ENCODE measurements at places on chromosomes 4 and X.
A peak's percentile ranks its signal among the peaks of the same experiment; 100 is the strongest.

GRCh38 chr4:26076000-26076587 lies 162.1 kb downstream of the SMIM20 start:
- DNase-seq = no peak

- no peak for DNase-seq
These were observed 80.0 kb downstream of the ARSJ start for GRCh38 chr4:113899271-113900070.

- no peak for DNase-seq
These were observed 18.6 kb downstream of the SEC24D start for GRCh38 chr4:118817178-118817930.

DNA sequence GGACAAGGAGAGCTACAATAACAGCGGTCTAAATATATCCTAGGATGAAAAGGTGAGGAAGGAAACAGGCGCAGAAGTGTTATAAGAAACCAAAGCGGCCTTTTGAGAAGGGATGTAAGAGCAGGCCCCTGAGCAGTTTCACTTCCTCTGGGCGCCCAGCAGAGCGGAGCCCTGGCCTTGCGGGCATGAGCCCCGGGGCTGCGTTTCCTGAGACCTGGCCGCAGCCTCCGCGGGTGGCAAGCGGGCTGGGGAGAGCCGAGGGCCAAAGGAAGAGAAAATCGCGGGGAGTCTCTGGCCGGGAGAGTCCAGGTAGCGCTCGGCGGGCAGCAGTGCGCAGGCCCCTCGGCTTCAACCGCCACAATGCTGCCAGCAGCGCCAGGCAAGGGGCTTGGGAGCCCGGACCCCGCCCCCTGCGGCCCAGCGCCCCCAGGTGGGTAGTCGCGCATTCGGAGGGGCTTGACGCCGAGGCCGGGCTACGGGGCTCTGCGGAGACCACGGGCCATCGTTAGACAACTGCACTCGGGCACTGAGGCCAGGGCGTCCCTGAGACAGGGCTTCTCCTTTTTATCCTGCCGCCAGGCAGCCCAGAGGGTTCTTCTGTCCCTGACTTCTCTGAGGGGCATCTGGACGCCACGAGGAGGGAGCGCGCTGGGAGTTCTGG lies at the start of gene BANK1:
Gene BANK1, plus strand, starts transcription at position 210 of the 661 bp plus-strand sequence. Its CDS starts 151 bp downstream, at position 361.
- no peak for DNase-seq

DNA sequence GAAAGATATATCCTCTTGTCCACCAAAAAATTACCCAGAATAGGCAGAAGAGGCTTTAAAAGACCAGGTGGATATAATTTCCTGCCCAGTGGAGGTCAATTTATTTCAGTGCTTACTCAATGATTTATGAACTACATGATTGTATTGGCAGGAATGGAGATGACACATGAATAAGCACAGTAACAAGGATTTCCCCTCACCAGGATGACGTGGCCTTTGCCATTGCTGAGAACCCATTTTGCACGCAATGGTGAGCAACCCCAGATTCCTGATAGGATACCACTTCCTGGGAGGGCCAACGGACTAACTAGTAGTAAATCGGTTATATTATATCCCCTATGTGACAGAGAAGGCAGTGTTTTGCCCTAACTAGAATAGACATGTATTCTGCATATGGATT lies 11.6 kb upstream of the TTC29 start:
- DNase-seq = peak; percentile 65

DNA sequence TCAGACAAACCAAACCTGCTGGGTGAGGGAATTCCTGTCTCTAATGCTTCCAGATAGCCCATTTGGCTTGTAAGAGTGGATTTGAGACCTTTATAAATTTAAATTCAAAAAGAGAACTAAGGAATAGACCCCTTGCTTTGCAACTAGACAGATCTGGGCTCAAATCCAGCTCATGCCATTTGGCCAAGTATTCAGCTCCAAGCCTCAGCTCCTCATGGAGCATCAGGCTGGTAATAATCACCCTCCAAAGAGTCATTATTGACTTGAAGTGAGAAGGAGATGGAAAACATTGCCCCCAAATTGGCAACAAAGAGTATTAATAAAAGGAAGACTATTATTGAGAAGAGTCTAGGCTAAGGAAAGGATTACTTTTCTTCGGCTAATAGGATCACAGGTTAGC lies 134.7 kb downstream of the PDE5A start:
- DNase-seq = no peak

DNA sequence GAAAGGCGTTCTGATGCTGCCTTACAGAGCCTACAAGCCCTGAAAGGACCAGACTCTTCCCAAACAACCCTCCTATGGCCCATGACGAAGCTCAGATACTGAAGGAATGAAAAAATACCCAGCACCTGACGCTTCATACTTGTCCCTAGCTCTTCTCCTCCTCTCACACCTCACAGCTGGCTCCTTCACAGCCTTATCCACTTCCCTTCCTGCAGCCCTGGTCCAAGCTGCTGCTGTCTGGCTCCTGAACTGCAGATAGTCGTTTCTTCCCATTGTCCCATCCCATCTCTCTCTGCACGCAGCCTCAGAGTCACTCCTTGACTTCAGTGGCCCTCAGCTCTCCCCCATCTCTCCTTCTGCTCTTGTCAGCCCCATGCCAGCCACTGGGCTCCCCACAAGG lies 56.6 kb downstream of the FAM193A start:
- no peak for DNase-seq

DNA sequence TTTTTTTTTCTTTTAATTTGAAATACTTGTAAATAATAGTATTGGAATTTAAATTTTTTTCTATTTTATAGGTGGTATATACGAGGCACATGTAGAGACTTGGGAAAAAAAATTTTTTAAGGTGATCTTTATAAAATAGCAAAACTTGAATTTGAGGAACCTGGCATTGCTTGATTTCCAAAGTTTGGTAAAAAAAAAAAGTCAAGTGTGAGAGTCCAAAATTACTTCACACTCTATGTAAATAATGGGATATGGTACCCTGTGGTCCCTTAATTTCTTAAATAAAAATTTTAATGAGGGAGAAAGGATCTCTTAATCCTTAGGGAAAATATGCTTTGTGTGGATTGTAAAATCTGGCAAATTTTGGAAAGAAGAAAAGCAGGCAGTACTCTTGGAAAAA lies 19.0 kb downstream of the SPRY1 start:
- DNase-seq = no peak

GRCh38 chrX:27186671-27187070 lies 276.5 kb downstream of the PPP4R3C start:
- DNase-seq = no peak

DNA sequence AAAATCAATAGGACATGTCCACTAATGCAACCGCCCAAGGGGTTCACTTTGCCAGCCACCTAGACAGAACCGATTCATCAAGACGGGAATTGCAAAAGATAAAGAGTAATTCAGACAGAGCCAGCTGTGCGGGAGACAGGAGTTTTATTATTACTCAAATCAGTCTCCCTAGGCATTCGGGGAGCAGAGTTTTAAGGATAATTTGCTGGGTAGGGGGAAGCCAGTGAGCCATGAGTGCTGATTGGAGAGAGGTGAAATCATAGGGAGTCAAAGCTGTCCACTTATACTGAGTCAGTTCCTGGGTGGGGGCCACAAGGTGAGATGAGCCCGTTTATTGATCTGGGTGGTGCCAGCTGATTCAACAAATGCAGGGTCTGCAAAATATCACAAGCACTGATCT lies 8.5 kb downstream of the TMEM184C start:
- no peak for DNase-seq

DNA sequence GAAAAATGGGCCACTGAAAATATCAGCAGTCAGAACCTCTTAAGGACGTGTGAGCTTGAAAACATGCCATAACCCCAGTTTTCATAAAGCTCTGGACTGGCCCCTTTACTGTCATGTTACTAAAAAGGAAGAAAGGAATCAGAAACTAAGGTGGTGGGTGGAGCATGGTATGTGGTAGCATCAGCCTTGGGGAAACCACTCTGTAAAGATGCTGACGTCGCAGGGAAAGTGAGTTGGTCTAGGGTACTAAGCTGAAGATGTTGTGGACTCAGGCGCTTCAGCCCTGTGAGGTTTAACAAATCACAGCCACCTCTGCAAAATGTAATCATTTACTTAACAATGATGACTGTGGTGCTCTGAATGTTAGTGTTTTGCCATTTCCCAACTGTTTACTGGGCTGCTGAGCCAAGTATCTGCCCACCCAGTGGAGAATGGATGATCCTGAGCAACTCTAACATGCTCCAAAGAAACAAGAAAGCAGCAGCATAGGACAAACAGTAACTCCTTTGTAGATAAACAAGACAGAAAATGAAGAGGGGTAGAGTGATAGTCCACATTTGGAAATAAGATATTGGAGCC lies 33.4 kb downstream of the C4orf54 start:
- DNase-seq = no peak

DNA sequence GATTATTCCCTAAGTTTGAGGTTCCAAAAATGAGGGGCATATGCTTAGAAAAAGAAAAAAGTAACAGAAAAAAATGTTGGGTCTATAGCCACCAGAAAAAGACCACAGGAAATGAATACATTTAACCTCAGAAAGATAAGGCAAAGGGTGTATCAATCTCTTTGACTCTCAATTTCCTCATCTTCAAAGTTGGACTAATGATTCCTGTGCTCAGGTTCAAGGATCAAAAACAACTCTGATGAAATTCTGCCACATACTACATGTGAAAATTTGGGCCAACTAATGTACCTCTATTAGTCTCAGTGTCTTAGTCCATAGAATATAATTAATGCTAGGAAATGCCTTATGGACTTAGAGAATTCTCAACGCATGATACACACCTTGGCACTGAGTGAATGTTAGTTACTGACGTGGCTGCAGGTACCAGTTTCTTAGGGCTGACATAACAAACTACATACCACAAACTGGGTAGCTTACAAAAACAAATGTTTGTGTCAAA lies 257.7 kb downstream of the ANKRD50 start:
- no peak for DNase-seq

DNA sequence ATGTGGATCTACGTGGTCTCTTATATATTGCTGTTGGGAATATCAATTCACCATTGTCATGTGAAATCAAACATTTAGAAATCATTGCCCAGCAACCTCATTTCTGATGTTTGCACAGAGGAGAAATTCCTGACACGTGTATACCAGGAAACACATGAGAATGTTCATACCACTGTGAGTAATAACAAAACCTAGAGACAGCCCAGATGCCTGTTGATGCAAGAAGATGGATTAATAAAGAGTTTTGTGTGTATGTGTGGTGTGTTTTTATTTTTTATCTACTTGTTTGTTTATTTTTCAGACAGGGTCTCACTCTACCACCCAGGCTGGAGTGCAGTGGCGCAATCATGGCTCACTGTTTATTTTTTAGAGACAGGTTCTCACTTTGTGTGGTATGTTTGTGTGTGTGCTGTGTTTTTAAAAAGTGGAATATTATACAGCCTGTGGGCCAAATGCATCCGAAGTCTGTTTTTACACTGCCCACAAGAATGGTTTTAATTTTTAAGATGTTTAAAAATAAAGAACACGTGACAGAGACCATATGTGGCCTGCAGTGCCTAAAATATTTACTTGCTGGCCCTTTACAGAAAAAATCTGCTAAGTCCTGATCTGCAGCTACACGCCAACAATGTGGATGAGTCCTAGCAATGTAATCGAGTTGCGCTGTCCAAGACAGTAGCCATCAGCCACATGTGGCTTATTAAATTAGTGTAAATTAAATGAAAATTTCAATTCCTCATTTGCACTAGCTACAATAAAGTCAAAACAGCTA lies 39.2 kb downstream of the TXLNG start:
- no peak for DNase-seq

- no peak for DNase-seq
These were observed 52.8 kb upstream of the ANKRD17 start for GRCh38 chr4:73311428-73311827.

DNA sequence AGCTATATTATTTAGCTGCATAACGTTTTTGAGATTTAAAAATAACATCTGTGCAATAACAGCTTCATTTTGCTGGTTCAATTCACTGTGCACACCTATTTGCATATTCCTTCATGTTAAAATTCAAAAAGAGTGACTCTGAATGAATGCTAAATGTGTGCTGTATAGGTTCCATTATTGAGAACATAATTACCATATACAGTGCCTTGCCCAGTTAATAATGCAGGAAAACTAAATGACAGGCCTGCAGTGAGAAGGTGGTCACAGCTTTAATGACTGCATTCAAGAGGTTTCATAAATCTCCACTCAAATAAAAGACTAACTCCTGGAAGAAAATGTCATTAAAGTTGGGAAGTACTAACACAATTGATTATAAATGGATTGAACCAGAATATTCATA lies 1183.2 kb upstream of the ADGRL3 start:
- DNase-seq = no peak

DNA sequence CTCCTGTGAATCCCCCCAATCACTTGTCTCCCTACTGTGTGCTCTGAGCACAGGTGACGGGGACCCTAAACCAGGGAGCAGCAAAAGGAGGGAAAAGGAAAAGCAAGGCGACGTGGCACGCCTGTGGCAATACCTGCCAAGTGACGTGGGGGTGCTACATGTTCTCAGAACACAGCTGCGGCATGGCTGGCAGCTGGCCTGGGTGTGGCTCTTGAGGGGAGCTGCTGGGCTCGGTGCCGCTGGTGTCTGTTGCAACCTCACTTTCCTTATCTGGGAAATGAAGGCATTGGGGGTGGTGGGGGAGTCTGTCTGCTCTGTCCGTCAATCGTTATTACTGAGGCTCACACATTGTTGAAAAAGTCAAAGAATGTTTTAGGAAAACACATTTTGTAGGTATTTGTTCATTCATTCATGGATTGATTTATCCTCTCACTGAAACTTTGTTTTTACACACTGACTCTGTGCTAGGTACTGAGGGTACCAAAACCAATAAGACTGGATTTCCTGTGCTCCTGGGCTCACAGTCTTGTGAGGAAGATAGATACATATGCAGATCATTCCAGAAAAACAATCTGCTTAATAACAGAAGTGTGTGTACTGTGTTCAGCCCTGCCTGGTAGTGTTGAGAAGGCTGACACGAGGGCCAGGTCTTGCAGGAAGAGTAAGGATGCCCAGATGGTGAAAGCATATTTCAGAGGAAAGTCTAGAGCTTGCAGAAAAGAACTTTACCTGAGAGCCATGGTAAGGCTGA lies 217.6 kb downstream of the PTTG2 start:
- DNase-seq = no peak

DNA sequence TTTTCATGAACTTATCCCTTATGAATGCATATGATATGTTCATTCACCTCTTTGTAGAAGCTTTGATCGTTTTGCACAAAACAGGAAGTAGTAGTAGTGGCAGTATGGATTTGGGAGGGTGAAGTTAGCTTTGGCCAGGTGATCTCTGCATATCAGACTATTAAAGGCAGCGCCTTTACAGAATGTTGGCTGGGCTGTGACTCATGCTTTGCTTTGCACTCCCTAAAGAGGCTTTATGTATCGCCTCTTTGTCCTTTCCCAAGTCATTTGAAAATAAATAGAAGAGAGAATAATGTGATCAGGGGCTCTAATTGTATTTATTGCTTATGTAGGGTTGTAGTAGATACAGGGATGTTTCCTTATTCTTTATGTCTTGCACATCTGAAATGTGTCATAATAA lies 50.4 kb downstream of the SHROOM3 start:
- DNase-seq = no peak

GRCh38 chrX:40007756-40008705 lies 89.7 kb downstream of the BCOR start:
- DNase-seq = no peak

DNA sequence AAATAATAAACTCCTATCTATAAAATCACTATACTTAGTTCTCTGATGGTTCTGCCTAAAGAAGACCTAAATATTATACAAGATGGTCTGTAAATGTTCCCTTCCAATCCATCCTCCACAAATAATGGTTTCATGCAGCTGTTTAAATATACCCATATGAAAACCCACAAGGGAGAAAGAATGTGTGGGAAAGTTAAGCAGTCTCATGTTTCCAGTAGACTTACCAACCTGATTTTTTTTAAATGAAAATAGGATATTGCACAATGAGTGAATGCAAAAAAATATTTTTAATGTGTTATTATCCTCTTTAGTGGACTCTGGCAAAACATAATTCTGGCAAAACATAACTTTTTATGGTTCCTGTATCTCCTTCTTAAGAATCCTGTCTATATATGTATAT lies 23.3 kb downstream of the CAMK2D start:
- peak; percentile 57 for DNase-seq
